ENCODE measurements at places on chromosomes 1 and 21.

GRCh38 chr1:32454726-32455125 is 10.1 kb upstream of the ZBTB8B start:
- DNase-seq = no peak

DNA sequence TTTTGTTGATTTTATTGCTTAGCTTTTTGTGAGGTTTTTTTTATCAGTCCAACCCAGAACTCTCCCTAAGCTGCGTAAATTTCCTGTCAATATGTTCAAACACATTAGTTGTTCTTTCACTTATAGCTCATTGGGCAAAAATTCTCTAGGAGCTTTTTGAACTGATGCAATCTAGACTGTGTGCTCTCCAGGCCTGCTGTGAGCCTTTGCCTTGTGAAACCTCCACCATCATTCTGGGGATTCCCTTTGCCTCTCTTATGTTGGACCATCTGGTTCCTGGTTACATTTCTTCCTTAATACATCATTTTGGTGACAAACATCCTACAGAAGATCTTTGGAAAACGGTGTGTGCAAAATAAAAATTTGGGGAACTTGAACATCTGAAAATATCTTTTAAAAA is 247.2 kb downstream of the LRRC7 start:
- no peak for DNase-seq

DNA sequence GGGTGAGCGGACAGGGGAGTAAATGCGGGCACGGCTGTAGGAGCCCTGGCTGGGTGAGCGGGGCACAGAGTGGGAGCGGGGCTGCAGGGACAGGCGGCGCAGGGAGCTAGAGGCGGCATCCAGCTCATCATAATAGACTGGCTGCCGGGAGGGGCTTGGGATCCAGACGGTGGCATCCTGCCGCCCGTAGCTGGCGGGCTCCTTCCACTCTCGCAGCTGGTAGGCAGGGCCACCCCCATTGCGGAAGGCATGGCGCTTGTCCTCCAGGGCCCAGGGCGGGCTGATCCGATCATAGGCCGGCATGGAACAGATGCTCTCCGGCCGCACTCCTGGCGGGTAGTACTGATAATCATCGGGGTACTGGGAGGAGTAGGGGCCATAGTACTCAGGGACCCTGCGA is 43.7 kb upstream of the GOLT1A start:
- DNase-seq = peak; percentile 92

DNA sequence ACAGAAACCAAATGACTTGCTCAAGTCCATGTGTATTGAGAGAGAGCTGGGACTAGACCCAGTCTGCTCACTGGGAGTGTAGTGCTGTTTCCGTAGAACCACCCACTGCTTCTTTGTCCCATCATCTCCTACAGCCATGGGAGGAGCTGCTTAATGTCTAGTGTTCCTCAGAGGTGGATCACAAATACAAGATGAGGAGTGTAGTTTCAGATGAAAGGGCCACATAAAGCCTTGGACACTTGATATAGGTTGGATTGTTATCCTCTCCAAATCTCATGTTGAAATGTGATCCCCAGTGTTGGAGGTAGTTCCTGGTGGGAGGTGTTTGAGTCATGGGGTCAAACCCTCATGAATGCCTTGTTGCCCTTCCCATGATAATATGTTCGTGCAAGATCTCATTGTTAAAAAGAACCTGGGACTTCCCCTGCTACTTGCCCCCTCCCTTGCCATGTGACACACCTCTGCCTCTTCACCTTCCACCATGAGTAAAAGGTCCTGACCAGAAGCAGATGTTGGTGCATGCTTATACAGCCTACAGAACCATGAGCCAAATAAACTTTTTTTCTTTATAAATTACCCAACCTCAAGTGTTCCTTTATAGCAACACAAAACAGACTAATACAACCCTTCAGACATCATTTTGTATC is 127.5 kb upstream of the DNAH14 start:
- DNase-seq = no peak

DNA sequence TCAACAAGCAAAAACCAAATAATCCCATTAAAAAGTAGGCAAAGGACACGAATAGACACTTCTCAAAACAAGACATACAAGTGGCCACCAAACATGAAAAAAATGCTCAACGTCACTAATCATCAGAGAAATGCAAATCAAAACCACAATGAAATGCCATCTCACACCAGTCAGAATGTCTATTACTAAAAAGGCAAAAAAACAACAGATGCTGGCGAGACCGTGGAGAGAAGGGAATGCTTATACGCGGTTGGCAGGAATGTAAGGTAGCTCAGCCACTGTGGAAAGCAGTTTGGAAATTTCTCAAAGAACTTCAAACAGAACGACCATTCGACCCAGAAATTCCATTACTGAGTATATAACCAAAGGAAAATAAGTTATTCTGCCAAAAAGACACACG is 145.1 kb upstream of the EDN2 start:
- no peak for DNase-seq

DNA sequence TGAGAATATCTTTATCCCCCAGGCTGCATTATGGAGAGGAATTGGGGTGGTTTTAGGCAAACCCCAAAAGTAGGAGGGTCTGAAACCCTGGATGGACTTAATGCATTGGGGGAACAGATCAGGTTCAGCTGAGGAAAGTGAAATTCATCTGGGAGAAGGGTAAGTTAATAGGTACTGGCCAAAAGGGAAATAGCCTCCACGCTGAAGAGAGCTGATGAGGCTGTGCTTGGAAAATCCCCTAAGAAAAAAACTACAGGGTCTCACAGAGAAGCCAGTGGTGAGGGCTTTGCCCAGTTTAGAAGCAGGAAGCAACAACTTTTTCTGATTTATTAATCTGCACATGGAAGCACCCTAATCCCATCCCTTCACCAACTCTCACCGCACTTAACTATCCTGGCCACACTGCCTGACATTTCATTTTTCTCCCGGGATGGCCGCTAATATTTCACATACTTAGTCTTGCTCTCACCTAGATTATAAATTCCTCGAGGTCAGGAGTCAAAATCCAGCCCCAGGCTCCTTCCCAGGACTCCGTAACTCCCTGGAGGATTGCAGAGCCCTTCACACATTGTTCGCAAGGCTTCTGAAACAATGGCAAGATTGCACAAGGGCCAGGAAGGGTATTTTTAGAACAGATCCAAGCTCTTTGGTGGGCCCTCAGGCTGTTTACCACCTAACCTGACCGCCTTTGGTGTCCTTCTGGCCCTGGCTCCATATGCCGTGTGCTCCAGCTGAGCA is 60.9 kb upstream of the TARBP1 start:
- DNase-seq = no peak

- no peak for DNase-seq
Measured at GRCh38 chr1:143720087-143721023, 251.4 kb downstream of the FAM72C start.

- no peak for DNase-seq
Measured at GRCh38 chr21:37380349-37381323, 14.1 kb downstream of the DYRK1A start.

- DNase-seq = peak; percentile 23
Measured at GRCh38 chr1:151945725-151946722, 36.7 kb upstream of the THEM4 start.

DNA sequence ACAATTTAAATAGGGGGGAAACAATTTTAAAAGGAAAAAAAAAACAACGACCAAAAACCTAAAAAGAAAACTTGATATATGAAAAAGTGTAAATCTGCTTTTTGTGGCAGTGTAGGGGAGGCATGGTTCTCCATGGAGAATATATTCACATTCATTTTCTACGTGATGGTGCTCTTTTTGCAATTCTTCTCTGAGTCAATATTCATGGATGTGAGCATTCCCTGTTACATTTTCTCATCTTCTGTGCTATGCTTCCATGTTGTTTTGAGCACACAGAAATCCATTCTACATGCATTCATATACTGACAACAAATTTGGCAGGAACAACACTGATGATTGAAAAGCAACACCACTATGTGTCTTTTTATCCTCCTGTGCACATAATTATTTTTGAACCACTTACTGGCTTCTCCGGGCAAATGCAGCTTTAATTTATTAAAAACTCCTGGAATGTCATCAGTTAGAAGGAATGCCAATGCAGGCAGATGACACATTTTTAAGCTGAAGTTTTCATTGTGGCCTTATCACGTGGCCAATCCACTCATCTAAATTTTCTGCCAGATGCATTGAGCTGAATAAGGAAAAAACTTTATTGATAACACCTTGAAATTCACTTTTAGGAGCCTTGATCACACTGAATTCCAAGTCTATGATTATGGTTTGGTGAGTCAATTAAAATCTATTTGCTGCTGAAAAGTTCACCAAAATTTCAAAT is 590.6 kb downstream of the NUF2 start:
- no peak for DNase-seq

DNA sequence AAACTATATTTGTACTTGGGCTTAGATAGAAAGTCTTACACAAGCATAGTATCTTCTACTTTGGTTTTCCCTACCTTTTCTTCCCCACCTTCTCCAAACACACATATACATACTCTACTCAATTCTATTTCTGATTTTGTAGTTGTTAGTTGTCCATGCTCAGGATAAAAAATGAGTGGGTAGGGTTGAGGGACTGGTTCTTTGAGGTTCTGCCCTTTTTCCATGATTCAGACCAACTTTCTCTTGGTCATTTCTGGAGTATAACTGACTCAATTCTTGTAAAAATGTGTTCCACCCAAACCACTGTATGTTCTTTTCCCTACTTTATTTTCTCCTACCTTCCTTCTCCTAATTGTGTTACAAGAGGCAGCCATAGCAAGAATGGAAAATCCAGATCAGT is 3.3 kb downstream of the CFAP126 start:
- DNase-seq = no peak

- no peak for DNase-seq
Measured at GRCh38 chr1:43282220-43283195, 2.9 kb downstream of the C1orf210 start.

DNA sequence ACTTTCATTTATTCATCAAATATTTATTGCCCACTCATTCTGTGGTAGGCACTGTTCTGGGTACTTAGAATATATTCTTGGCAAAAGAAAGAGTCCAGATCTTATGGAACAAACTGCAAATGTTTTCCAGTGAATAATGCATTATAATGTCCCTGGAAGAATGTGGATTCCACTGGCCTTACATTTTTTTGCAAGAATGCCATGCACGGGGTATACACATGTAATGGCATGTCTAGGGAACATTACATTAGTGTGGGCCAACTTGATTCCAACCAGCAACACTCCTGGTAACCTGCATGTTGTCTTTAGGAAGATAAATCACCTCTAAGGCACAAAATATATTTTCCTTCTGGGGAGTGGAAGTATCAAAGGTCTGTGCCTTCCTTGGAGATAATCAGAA is 33.0 kb upstream of the IFI44L start:
- no peak for DNase-seq

DNA sequence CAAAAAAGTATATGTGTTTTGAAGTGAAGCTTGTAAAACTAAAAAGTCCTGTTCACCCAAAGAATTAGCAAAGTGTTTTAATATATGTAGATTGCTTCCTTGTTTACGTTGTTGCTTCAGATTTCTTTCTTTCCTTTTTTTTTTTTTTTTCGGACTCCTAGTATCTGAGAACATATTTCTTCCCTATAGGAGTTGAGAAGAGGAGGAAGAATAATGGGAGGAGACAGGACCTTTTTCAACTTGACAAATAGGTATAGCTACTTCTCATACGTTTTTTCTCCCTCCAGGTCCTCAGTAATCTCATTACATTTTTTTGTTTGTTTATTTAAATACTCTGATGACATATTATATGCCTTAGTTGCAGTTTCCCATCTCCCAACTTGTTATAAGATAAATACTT is 8.9 kb downstream of the DISP1 start:
- DNase-seq = no peak

GRCh38 chr1:29243023-29243870 is 6.9 kb downstream of the PTPRU start:
- no peak for DNase-seq

GRCh38 chr1:248906753-248907661 is 972 bp downstream of the PGBD2 start:
- DNase-seq = no peak
